T-helper 1 cell (primary cell): ENCODE measurements at places on chromosomes 3 and 15.
A peak's percentile ranks its signal among the peaks of the same experiment; 100 is the strongest.

- no peak for DNase-seq
These were observed 78.1 kb downstream of the PDE8A start for GRCh38 chr15:85059734-85060133.

GRCh38 chr3:42099020-42099765, 8.0 kb downstream of the TRAK1 start:
- no peak for DNase-seq

DNA sequence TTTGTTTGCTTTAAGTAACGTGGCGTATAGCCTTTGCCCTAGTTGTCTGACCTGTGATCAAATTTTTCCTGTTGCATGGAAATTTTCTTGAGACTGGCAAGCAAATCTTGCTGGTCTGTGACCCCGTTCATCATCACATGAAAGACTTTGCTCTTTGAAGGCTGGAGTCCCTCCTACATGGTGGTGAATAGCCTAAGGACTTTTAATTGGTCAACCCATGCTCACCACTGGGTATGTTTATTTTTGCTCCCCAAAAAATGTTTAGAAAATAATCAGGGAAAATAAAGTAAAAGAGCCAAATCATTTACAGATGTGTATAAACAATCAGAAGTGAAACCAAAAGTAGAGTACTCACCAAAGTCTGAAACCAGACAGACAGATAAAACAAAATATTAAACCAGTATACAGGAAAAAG, 1075.3 kb upstream of the ALCAM start:
- no peak for DNase-seq

DNA sequence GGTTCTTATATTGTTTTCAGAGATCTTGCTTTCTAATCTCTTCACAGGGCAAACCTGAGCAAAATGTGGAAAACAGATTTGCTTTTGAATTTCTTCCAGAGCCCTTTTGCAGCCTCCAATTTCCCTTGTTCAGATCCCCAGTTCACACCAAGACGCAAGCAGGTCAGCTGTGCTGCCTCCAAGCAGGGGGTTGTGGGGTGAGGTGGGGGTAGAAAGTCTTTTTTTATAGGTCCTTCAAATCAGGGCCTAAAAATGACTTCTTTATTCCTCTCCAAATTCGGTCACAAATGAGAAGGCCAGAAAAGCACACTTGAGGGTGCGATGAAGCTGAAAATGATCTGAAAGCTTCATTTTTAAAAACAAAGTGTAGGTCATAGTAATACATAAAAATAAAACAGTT, 26.3 kb upstream of the AVEN start:
- no peak for DNase-seq

DNA sequence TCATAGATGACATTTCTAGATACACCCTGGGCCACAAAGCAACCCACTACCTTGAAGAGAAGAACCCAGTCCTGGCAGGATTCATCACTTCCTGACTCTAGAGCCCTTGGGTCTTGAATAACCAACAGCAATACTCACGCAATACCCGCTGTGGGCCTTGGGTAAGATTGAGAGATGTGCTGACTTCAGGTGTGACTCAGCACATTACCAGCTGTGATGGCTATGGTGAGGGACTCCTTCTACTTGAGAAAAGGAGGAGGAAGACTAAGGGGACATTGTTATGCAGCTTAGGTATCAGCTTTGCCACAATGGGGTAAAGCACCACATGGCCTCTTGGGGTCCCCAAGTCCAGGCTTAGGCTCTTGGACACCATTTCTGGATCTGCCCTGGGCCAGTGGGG, 14.9 kb downstream of the C3orf33 start:
- no peak for DNase-seq

DNA sequence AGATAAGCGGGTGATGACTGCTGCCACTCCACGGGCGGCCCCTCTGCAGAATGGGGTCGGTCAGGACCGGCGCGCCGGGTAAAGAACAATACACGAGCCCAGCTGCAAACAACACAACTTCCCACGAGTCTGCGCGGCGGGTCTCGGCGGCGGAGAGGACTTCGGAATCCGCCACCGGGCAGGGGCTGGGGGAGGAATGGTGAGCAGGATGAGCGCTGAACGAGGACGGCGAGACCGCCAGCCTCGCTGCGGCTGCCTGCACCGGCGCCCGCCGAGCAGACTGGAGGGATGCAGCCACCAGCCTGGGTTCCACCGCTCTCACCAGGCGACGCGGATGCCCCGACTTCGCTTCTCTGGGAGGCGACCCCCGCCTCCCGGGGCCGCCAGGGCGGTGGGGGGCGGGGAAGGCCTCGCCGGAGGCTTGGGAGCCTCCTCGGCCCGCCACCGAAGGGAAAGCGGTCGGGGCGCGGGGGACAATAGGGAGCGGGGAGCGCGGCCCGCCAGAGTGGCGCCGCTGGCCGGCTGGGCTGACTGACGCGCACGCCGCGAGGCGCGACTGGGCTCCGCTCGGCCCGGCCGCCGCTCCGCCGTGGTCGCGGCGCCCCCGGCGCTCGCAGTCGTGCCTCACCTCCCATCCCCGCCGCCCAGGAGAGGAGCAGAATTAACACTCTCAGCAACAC, 515 bp downstream of the ADAM10 start:
- peak; percentile 24 for DNase-seq
